ENCODE measurements at places on chromosomes 4 and X.

- DNase-seq, result no peak
These were observed 251.2 kb downstream of the CFAP299 start for GRCh38 chr4:80586716-80587115.

DNA sequence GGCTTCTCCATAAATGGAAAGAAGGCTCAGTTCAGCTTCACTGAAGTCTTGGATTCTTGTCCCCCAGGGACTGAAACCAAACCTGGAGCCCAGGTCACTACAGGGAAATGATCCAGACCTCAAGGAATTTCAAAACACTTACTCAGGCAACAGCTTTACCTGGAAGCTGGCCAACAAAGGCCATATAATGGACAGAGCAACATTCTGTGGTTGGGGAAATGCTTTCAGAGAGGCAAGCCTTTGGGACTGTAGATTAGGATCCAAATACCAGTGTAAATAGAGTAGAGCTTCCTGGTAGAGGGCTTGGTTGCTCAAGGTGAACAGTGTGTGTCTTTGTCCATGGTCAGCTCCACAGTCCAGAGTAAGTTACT is 57.0 kb upstream of the PROM1 start:
- no peak for DNase-seq

GRCh38 chr4:19729886-19730651 is 521.6 kb upstream of the SLIT2 start:
- peak; percentile 17 for DNase-seq

GRCh38 chrX:124393238-124393637 is 46.9 kb downstream of the SH2D1A start:
- no peak for DNase-seq

- no peak for DNase-seq
These were observed 44.6 kb upstream of the UGT2A1 start for GRCh38 chr4:69697536-69698242.

DNA sequence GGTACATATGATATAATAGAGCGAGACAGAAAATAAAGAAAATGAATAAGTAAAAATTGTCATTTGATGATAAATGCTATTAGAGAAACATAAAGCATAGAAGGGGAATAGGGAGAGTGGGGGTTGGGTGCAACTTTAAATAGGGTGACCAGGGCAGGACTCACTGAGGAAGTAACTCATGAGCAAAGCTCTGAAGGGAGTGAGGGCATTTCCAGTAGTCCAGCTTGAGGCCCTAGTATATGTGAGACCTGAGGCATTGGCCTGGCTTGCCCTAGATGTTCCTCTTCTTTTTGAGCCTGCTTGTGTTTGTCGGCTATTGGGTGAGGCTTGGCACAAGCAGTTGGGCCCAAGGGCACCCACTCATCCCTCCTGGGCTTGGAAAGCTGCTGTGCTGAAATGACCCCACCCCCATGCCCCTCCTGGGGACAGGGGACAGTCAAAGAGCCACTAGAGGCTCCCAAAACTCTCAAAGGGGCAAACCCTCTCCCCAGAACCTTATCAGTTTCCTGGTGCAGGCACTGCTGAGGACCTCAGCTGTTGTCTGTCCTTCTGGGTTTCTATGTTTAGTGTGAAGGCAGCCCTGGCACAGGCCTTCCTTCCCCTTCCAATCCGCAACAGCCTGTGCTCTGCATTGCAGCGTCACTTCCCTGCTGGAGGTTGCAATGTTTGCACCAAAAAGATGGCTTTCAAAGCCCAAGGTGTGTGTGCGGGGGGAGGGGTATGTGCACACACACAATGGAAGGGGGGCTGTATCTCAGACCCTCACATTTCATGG is 40.1 kb downstream of the APLN start:
- DNase-seq, result no peak

- no peak for DNase-seq
These were observed 808.7 kb downstream of the CENPC start for GRCh38 chr4:66736606-66737005.

DNA sequence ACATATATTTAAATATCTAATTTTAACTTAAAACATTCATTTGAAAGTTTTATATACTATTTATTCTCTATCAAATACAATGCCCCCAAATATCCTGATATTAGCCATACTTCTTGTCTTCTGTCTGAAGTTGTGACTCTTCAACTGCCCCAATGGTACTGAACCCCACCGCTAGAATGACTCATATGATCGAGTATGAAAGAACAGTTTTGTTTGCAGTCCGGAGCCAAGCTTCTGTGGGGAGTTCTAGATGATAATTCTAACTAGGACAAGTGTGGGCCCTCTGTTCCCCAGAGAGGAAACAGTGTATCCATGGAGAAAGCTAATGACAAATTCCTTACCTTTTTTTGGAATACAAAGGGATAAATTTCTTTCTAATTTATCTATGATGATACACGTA is 24.7 kb upstream of the CT47A1 start:
- DNase-seq, result no peak

- DNase-seq, result no peak
These were observed 117.3 kb downstream of the FAT4 start for GRCh38 chr4:125432078-125432477.

- no peak for DNase-seq
These were observed 109.5 kb downstream of the ADGRL3 start for GRCh38 chr4:61309616-61310015.

DNA sequence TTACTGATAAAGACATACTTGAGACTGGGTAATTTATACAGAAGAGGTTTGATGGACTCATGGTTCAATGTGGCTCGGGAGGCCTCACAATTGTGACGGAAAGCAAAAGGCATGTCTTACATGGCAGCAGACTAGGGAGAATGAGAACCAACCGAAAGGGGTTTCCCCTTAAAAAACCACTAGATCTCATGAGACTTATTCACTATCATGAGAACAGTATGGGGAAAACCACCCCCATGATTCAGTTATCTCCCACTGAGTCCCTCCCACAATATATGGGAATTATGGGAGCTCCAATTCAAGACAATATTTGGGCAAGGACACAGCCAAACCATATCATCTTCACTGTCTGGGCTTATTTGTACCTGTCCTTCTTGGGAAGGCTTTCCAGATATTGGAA is 22.8 kb upstream of the MUC7 start:
- no peak for DNase-seq

GRCh38 chr4:148270630-148271029 is 171.6 kb downstream of the NR3C2 start:
- DNase-seq, result no peak

GRCh38 chr4:77145842-77146185 is 11.2 kb upstream of the CCNG2 start:
- DNase-seq, result no peak

DNA sequence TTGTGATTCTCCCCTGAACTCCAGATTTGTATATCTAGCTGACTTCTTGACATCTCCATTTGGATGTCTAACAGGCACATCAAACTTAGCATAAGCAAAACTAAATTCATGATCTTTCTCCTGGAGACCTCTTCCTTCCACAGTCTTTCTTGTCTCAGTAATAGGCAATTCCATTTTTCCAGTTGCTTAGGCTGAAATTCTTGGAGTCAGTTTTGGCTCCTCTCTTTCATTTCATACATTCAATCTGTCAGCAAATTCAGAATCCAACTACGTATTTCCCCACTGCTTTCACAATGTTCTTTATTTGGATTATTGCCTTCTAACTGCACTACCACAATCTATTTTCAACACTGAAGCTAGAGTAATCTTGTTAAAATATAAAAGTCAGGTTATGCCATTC is 219.9 kb upstream of the GLRA2 start:
- DNase-seq, result no peak

DNA sequence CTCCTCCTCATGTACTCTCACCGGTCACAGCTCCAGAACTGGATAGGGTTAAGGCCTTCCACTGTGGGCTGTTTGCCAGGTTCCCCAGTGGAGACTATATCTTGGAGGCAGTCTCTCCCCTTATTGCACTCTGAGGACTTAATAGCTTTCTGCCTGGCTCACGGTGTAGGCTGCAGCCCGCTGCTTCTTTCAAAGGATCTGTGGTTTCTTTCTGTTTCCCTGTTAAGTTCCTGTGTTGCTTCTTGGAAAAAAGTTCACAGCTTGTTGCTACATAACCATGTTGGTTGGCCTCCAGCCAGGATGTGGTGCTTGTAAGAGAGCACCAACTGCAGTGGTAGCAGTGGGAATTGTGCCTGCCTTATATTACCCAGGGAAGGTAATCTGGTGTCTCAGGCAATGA is 24.9 kb upstream of the ZDHHC15 start:
- DNase-seq, result peak; percentile 70

DNA sequence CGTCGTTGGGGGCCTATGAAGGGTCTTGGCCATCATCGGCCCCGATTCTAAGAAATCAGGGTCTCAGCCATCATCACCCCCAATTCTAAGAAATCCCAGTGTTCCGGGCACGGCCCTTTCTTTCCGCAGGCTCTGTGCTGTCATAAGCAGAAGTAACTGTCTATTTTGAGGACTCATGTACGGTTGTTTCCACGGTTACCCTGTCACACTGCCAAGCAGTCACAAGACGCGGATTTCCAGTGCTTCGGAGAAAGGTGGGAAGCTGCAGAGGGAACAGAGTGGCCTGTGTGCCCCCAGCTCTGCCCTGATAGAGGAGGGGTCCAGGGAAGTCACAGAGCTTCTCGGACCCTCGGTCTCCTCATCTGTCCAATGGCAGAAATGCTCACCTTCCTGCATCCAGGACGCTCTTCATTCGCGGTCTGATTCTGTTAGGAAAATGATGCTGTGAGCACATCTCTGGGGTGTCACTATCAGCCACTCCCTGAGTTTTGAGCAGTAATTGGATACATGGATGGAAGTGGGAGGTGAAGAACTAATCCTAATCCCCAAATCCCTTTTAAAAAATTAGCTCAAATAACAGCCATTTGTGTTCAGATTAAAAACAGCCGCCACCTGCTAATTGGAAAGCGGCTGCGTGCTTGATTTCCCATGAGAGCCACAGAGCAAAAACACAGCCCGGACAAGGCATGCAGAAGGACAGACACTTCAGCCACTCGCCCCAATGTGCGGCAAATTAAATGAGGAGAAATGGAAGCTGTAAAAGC is 73.1 kb downstream of the WFS1 start:
- DNase-seq, result peak; percentile 87

DNA sequence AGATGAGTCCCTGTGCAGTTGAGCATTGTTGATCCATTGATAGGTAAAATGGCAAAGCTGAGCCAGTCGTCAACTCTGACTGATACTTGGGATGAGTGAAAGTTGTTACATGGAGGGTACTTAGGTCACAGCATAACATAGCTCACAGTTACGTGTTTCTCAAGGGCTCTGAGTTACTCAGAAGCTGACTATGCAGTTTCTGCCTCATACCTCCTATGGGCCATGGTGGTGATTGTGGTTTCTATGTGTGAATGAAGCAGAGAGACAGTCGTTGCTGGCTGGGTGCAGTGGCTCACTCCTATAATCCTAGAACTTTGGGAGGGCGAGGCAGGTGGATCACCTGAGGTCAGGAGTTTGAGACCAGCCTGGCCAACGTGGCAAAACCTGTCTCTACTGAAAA is 30.8 kb downstream of the FRMPD3 start:
- DNase-seq, result no peak

GRCh38 chr4:173486714-173487392 is 43.2 kb downstream of the HAND2 start:
- DNase-seq, result no peak

DNA sequence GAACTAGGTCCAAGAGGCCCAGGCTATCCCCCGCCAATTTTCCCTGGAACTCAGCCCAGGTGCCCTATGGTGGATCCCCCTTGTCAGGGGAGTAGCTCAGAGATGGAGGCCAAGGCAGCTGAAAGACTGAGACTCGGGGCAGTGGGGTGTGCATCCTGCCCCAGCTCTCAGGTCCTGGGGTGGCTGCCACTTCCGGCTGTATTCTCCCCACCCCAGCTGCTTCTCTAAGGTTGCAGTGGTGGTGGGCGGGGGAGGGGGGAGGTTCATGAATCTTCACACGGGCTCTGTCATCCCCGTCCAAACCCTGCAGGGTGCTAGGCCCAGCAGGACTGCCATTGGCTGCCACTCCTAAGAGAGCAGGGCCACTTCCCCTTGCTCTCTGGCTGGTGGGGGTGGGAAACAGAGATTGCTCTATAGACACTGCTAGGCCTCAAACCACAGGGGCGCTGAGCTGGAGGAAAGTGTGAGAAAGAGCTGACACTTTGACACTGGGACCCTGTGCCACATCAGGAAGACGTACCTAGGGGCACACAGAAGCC is 1.5 kb downstream of the SASH3 start:
- peak; percentile 62 for DNase-seq

- no peak for DNase-seq
These were observed 27.3 kb downstream of the PIGG start for GRCh38 chr4:526189-526909.

DNA sequence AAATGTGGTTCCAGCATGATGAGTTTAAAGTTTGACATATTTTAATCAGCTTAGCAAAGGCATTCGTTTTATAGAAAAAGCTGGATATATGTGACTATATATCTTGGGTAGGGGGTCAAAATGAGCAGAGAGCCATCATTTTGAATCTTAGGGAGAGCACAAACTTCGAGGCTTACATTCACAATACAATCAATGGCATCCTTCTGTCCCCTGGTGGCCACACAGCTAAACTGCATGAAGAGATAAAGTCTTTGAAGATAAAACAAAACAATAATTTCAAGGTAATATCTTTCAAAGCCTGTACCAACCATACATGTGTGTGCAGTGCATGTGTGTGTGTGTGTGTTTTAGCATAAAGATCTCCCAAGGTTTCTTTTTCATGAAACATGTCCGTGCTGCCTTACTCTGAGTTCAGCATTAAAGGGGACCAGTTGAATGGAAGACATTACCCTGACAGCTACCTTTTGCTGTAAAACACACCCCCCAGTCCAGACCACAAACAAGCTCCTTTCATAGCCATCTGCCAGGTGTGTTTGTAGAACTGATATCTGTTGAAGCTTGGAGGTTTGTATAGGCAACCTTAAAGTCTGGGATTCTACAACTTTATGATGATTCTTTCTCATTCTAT is 22.0 kb downstream of the DYNLT3 start:
- DNase-seq, result peak; percentile 61

GRCh38 chr4:94551643-94552564 is 100.2 kb downstream of the PDLIM5 start:
- DNase-seq, result no peak
